ENCODE measurements at places on chromosomes 7 and 10. TPM values are rescaled to one million over a fixed set of nuclear protein-coding genes. Genes with fewer than 3 reads are reported as not detected.

DNA sequence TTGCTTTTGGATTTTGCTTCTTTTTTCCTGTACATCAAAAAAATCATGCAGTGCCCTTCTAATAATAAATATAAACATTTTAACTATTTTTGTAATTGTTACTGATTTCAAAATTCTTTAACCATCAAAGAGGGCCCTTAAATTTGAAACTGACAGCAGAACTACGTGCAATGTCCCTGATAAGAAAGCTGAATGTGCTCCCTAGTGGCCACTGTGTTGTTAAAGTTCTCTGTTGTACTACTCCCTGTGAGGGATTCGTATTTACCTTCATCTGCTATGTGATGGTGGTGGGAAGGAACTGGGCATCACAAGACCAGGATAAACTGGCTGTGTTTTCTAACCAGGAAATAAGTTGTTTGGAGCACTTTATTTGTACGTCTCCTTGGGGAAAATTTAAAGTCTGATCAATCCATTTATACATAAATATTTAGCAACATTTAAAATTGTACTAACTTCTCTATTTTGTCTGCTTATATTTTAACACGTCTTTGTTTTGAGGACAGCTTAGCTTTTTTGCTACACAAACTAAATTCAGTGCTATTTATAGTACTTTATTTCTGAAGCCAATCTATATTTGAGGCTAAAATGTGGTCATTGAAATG lies 322.4 kb downstream of the HGF start:
- H3K27ac ChIP-seq, result no peak overlapping the region
- no peaks in the 10 kb centered on the region for H3K4me1 ChIP-seq
- no peak overlapping the region for H3K4me3 ChIP-seq
- no peaks in the 10 kb centered on the region for H3K36me3 ChIP-seq
- H3K27me3 ChIP-seq, result no peaks in the 10 kb centered on the region
- no peak for DNase-seq

Gene HPSE2
- total RNA-seq, result 2.7 TPM

Gene AKR1D1
- 0.59 TPM for total RNA-seq

DNA sequence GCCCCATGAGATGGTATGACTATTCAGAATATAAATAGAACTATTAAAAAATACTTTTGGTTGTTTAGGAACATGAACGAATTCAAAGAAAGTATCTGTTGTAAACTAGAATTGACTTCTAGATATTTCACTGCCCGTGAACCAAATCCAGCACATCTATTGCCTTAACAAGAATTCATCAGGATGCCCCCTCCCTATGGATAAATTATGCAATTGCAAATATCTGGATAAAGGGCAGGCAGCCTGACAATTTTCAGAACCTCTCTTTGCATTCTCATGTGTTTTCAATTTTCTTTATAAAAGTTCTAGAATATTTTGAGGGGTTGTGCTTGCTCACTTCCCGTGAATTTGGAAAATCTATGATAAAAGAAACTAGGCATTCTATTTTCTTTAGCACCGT lies 822.1 kb upstream of the SORCS1 start:
- no peak overlapping the region for H3K27ac ChIP-seq

Gene ITIH2
- 2.0 TPM for total RNA-seq

Gene CRYGN
- not detected for total RNA-seq

GRCh38 chr10:92901819-92902251 lies 53.5 kb downstream of the EXOC6 start:
- DNase-seq, result no peak
- H3K4me3 ChIP-seq, result no peak overlapping the region
- H3K27ac ChIP-seq, result no peak overlapping the region

Gene NCAPG2
- 9.8 TPM for total RNA-seq

Gene VPS37D
- total RNA-seq, result 5.9 TPM

GRCh38 chr7:81626008-81626407 lies 143.8 kb downstream of the HGF start:
- no peaks in the 10 kb centered on the region for H3K4me1 ChIP-seq
- no peak for DNase-seq
- H3K27me3 ChIP-seq, result no peaks in the 10 kb centered on the region
- no peak overlapping the region for H3K4me3 ChIP-seq
- H3K27ac ChIP-seq, result no peak overlapping the region

DNA sequence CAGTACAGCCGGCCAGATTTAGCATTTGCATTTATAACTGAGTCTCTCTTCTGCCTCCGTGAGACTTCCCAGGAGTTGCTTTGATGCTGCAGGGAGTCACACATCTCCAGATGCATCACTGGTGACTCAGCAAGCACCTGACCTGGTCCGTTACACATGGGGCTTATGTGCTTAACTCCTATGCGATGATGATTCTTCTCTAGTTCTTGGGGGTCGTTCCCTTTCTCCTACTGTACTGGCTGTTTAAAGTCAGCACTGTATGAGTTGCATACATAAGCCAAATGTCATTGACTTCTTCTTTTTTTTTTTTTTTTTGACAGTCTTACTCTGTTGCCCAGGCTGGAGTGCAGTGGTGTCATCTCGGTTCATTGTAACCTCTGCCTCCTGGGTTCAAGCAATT lies 13.0 kb upstream of the AKR1E2 start:
- no peak overlapping the region for H3K27ac ChIP-seq
